ELF-1 (cell line): ENCODE measurements at places on chromosomes 5 and 9.
A peak's percentile ranks its signal among the peaks of the same experiment; 100 is the strongest.

- no peak for DNase-seq
Observed at GRCh38 chr9:83582029-83582428, 40.9 kb upstream of the IDNK start.

DNA sequence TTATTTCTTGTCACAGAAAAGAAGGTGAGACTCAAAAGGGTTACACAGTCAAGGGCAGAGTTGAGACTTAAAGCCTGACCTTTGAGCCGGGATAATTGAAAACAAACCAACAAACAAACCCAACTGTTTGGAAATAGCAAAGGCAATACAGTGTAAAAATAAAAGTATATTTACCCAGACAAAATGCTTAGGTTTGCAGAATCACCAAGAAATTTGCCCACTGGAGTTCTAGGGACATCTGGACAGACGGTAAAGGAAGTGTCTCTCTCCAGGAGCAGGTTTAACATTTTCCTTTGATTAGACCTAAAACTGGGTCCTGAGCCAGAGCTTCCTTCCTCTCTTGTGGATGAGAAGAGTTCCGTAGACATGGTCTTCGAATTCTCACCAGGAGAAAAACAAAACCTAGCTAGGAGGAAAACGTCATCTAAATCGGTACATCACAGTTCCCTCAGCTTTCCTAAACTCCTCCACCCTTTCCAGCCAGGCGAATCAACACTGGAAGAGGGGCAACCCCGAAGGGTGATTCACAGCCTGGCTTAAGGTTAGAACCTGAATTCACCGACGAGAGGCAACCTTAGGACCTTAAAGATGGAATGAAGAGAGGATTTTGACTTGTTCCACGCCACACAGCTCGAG, 673 bp downstream of the CDC25C start:
- no peak for DNase-seq

DNA sequence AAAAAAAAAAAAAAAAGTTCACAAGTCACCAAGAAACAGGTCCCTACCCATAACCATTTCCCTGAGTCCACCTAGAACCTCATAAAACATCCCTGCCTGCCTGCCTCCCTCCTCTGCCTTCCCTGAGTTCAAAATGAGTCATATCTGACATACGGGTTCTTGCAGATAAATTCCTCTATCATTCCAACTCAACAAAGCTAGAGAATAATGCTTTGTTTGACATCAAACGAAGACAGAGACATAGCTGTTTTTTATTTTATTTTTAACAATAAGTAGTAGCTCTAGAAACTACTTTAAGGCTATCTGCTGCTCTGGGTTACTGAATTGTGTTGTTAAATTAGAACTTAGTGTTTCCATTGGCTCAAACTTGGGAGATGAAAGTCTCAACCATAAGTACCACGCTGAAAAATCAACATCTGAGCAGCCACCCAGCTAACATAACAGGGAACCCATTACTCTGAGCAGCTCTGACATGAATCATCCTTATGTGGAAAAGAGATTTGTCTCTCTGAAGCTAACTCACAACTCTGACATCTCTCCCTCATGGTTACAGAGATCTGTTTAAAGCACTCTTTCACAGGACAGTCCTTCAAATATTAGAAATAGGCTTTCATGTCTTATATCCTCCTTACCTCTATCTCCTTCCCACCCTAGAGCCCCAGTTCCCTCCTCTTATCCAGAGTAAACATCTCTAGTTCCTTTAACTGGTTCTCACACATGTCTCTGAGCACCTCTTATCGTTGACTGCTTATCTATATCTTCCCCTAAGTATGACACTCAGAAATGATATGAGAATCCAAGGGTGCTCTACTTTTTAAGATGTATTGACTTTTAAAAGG, 12.1 kb downstream of the TMEM245 start:
- no peak for DNase-seq

GRCh38 chr5:11261241-11261640, 500.2 kb upstream of the DAP start:
- no peak for DNase-seq

DNA sequence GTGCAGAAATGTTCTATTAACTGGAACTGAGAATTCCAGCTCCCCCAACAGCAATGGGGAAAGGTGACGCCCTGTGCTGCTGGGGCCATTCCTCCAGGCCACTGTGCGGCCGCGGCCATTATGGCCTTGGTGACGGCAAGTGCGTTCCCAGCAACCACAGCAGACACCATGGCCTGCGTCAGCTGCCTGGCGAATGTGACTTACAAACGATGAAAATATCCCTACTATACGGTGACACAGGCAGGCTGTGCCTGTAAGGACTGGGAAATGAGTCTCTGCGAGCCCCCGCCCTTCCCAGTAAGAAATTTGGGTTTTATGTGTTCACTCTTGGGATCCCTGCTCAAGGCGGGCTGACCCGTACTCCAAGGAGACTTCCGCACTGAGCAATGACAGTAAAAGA, 20.6 kb downstream of the CLPTM1L start:
- DNase-seq: no peak

- DNase-seq: no peak
Observed at GRCh38 chr9:128892221-128892921, 10.4 kb downstream of the LRRC8A start.

DNA sequence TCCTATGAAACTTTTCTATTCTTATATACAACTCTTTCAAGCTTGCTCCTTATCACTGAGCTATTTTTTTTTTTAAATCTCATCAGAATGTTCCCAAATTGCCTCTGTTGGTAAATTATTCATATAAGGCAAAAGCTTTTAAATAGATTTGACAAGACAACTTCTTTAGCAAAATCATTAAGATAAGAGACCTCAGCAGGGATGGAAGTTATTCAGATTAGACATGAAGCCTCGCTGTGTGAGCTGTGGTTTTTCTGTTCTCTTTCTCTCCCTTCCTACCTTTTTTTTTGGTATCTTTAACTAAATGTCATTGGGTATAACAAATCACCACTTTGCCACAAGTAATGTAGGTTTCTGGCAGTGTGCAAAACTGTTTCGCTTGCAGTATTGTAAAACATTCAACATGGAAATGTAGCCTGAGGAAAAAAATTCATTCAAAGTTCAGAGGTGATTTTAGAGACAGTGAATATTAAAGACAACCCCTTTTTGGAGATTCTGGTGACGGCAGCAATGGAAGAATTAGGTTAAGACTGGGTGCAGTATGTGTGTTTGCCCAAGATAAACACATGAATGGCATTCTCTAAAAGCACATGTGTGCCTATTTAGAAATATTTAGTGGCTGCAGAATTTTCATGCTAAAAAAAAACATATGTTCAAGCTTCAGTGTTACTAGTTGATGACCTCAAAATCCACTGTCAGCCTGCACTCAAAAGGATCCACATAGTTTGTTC, 467.1 kb downstream of the ZNF608 start:
- no peak for DNase-seq

DNA sequence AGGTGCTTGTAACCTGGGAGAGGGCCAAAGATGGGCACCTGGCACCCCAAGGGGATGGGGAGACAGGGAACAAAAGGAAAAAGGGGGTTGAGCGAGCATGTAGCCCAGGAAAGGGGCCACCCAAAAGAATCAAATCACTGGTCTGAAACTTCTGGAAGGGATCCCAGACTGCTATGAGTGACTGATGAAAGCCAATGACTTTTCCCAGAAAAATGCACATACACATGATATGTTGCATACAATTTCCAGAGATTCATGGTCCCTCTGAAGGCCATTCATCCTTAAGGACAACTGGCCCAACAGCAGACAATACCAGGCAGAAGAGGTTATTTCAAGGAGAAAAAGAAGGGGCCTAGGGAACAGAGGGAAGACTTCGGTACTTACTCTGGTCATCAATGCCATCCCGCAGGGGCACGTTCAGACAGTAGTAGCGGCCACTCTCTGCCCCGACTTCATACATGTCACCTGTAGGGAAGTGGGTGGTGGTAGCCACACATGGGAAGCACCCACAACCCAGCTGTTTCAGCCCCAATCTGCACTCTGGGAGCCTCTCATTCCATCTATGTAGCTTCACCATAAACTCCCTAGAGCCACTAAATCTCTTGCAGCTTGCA, 8.4 kb downstream of the HDAC3 start:
- DNase-seq: no peak

- no peak for DNase-seq
Observed at GRCh38 chr5:109003928-109004327, 256.2 kb downstream of the FER start.

- no peak for DNase-seq
Observed at GRCh38 chr5:149168276-149168906, 27.1 kb downstream of the ABLIM3 start.

DNA sequence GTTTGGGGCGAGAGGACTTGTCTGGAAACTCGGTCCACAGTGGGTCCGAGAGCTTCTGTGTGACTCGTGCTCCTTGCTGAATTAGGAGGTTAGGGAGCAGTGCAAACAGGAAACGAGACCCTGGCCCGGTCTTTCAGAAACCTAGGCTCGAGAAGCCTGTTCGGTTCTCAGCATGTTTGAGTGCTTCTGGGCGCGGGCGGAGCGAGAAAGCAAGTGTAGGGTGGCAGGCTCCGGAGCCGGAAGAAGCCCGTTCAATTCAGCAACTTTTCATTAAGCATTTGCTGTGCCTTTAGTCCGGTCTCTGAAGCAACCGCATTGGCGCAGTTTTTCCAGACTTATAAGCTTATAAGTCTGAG, 547 bp downstream of the CLTA start:
- DNase-seq: no peak

DNA sequence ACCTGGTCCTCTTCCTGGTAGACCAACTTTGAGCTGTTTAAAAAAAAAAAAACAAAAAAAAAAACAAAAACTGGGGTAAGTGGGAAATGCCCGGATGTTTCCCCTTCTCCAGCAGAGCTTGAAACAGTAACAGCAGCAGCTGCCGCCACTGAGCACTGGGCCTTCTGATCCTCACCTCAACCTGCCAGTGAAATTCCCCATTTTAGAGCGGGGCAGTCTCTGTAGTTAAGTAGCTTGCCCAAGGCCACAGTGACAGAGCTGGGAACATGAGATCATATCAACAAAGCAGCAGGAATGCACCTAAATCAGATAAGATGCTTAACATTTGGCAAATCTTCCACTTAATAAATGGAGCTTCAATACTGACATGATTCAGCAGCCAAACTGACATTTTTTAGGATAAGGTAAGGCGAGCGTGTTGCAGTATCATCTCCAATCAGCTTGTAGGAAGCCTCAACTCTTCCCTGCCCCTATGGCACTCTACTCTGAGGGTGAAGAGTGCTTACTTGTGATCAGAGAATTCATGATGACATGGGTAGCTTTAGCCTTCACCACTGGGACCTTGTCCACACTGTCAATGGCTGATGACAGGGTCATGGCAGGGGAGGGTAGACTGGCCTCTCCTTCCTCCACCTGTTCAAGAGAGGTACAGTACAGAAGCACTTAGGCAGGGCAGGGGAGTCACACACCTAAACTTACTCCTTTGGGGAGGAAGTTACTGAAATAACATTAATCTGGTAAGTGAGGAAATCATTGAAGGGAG, 9.3 kb downstream of the KIAA1191 start:
- DNase-seq: peak; percentile 35

GRCh38 chr9:81470864-81471263, 218.5 kb downstream of the TLE1 start:
- DNase-seq: no peak

DNA sequence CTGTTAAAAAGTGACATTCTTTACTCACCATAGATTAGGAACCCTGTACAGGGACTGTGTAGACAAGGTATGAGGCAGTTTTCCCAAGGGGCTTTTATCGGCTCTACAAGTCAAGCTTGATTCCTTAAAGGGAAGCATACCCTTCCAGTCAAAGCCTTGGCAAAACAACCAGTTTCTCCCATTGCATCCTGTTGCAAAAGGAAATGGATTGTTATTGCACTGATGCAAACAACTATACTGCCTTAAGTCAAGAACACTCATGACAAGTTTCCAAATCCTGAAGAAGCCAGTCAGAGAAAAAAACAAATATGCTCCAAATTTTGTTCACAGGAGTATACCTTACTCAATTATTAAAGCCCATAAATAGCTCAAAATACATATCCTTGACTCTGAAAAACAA, 67.5 kb downstream of the RGMB start:
- DNase-seq: no peak

- no peak for DNase-seq
Observed at GRCh38 chr9:128362774-128363173, 8.4 kb upstream of the URM1 start.

GRCh38 chr5:59360130-59360555, 533.4 kb downstream of the PDE4D start:
- DNase-seq: no peak

GRCh38 chr9:129899620-129900019, 64.4 kb downstream of the USP20 start:
- DNase-seq: no peak
